NCI-H1417 (cell line): ENCODE measurements at places on chromosomes 7 and 10.
A peak's percentile ranks its signal among the peaks of the same experiment; 100 is the strongest.

GRCh38 chr7:7919449-7919945, 49.1 kb upstream of the GLCCI1 start:
- no peak for DNase-seq

DNA sequence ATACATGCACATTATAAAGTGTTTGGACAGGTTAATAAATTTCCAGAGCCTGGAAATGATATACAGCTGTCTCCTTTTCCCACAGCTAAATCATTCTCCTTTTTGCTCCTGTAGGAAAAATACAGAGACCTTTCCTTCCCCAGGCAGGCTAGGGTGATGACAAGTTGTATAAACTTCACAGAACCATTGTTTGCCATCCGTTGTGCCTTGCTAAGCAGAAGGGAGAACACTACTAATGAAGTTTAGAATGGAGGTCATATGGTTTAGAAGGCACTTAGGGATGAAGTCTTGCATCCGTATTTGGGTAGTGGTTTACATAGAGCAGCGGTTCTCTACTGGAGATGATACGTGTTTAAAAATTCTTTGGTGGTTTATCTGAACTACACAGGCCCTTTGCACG, 46.0 kb downstream of the NAMPT start:
- DNase-seq: no peak

DNA sequence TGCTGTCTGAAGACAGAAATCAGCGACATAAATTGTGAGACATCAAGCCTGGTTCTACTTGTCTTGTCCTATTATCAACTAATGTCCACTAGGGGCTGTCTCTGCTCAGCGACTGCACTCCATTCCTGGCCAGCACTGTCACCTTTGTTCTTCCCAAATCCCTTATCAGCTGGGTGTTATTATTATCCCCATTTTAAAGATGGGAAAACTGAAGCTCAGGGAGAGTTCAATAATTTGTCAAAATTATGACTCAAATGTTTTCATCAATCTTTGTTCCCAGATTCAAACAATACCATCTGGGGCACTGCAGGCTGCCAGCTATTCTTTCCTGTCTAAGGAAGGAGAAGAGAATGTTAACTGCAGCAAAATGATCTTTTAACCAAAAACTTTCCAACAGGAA, 431.6 kb upstream of the NFE2L3 start:
- peak; percentile 50 for DNase-seq

GRCh38 chr10:44801383-44802327, 109.5 kb upstream of the TMEM72 start:
- DNase-seq: peak; percentile 46

- DNase-seq: no peak
These were observed 42.3 kb downstream of the PRKCQ start for GRCh38 chr10:6537770-6538169.

DNA sequence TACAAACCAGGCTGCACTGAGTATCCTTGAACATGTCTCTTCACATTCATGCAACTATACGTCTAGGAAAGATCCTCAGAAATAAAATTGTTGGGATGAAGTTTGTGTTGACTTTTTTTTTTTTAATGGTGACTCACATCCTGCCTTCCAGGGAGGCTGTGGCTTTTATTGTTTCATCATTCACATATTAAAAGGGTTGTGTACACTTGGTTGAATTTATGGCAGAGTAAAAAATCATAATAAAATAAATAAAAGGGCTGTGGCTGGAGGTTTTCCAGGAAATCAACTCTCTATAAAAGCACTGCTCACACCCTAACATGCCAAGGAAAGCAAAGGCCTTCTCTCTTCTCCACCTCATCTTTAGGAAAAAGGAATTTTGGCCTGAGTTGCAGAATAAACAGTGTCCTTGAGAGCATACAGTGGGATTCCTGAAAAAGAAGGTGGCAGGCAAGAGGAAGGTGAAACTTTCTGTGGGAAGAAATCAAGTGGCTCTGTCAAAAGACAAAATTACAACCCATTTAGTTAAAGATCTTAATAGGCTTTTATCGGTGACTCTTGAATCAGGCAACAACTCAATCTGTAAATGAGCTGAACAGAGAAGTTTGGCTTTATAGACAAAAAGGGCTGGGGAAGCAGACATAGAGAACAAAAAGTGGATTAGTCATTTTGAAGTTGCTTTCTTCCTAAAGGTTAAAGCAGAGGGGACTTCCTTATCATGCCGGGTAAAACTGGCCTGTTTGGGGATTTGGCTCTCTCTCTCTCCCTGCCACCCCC, 41.6 kb upstream of the FHIP2A start:
- peak; percentile 22 for DNase-seq

- no peak for DNase-seq
These were observed 18.3 kb upstream of the ZNF12 start for GRCh38 chr7:6725003-6725402.

- no peak for DNase-seq
These were observed 42.5 kb downstream of the AVL9 start for GRCh38 chr7:32537760-32538159.

DNA sequence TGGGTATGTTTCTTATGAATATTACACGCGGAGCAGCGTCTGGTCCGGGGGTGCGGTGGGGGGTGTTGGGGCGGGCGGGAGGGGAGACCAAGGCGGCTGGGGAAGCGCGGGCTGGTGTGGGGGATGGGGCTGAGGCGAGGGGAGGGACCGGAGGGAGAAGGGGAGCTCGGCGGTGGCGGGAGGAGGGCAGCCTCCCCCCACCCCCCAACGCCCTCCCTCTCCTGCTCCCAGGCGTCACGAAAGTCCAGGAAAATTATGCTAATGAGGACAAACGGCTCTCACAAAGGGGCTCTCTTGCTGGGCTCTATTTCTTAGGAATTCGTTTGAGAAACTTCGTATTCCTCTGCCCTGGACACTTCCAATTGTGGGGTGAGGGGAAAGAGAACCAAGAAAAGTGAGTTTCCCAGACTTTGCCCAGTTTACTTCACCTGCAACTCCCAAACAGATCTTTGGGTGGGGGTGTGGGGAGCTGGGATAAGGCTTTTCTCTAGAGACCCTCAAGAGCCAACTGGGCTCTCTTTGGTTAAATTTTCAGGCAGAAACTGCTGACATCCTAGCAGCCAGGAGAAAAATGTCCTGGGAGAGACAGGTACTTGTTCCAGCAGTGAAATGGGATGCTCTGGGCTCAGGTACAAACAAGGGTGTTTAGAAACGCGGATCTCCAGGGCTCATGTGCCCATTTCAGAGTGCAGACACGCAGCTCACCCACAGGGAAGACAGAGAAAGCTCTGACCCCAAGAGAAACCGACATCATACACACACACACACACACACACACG, 11.7 kb upstream of the HOXA2 start:
- DNase-seq: peak; percentile 32

DNA sequence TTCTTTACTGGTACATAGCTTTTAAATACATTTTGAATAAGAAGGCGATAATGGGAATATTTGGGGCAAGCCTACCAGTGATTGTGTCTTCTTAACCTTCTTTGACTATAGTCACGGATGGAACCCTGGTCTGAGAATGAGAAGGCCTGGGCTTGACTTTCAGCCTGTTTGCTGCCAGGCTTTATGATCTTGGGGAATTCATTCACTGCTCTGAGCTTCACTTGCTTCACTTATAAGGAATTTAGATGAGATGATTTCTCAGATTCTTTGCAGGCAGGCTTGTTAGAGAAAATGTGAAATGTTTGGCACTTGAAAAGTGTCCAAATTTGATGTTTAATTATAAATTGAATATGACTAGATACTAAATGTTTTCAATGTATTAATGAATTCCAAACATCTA, 42.5 kb downstream of the NUP205 start:
- DNase-seq: no peak

GRCh38 chr7:136131304-136131630, 154.1 kb upstream of the MTPN start:
- no peak for DNase-seq

DNA sequence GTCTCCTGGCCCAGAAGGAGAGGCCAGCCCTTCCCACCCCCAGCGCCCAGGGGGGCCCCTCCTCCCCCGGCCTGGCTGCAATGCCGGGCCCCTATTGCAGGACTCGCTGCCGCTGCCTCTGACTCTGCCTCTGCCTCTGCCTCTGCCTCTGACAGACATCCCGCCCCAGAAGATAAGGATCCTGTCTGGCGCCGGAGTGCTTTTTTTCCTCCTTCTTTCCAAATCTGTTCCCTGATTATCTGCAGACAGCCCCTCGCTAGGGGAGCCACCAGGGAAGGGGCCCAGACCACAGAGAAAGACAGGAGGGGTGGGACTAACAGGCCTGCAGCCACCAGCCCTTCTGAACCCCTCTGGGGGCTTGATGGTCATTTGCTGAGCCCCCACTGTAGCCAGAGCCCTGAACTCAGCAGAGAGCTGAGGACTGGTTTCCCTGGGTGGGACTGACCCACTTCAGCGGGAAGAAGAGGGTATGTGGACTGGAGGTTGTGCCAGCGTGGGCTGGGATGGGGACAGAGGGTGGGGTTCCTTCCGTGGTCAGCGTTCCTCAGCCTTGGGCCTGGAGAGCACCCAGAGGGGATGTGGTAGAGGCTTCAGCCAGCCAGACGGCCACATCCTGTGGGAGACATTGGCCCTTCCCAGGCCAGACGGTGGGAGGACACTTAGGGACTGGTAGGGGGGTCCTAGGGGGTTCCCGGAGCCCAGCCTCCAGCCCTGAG, 22.8 kb downstream of the UNC5B start:
- DNase-seq: no peak

GRCh38 chr7:17131983-17132655, 166.3 kb upstream of the AHR start:
- DNase-seq: no peak

- peak; percentile 69 for DNase-seq
These were observed 4.0 kb upstream of the SH3PXD2A start for GRCh38 chr10:103859161-103860086.

- no peak for DNase-seq
These were observed 553.6 kb downstream of the TCERG1L start for GRCh38 chr10:130757821-130758489.

DNA sequence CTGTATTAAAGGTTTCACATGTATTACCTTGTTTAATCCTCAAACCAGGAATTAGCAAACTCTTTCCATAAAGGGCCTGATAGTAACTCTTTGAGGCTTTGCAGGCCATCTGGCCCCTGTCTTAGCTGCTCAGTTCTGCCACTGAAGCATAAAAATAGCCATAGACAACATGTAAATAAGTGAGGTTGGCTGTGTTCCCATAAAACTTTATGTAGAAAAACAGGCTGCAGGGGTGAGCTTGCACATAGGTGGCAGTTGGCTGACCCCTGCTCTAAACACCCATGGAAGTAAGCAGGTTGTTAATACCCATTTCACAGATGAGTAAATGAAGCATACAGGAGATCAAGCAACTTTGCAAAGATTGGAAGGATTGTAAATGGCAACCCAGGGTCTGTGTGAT, 1279.2 kb upstream of the AUTS2 start:
- DNase-seq: no peak

DNA sequence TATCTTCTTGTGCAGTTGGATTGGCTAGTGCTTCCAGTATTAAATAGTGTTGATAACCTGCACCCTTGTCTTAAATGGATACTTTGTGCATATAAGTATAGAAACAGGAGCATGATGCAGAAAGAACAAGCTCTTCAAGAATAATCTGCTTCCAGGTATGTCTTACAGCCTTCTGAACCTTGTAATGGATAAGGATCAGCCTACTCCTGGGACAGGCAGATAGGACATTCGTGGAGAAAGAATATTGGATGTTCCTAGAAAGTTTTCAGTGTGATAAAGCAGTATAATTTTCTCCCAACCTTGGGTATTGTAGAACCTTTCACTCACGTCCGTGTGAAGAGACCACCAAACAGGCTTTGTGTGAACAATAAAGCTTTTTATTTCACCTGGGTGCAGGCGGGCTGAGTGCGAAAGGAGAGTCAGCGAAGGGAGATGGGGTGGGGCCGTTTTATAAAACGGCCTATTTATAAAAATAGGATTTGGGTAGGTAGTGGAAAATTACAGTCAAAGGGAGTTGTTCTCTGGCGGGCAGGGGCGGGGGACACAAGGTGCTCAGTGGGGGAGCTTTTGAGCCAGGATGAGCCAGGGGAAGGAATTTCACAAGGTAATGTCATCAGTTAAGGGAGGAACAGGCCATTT, 27.2 kb downstream of the C1GALT1 start:
- DNase-seq: no peak

DNA sequence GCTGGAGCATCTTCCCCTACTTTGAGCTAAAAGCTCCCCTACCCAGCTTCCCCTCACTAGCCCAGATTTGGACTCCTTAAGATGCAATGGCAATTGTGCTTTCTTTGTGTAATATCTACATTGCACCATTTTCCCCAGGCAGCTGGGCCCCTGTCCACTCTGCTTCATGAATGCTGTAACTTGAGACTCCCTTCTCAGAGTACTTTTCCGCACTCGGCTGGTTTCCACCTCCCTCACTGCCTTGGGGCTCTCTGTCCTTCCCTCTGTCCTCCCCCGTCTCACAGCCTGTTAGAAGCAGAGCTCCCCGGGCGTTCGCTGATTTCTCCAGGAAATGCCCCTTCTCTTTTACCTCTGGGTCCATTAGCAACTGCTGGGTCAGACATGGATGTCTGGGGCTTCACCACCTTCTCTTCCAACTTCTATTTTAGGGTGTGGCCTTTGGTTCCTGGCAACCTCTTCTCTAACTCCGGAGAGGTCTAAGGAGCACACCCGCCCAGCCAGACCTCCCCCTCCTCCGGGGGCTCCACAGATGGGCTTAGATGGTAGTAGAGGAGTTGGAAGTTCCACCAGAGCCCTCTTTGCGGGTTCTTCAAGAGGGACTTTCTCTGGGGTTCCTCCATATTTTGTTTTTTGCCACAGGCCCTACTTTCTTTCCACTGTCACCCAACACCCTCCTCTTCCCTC, 2.9 kb upstream of the TMEM72 start:
- no peak for DNase-seq
